RPMI7951 (cell line): ENCODE measurements at places on chromosomes 2 and 18. TPM values are rescaled to one million over a fixed set of nuclear protein-coding genes. Genes with fewer than 3 reads are reported as not detected.

- DNase-seq: no peak
Measured at GRCh38 chr2:237875256-237876060, 16.0 kb downstream of the RAMP1 start.

DNA sequence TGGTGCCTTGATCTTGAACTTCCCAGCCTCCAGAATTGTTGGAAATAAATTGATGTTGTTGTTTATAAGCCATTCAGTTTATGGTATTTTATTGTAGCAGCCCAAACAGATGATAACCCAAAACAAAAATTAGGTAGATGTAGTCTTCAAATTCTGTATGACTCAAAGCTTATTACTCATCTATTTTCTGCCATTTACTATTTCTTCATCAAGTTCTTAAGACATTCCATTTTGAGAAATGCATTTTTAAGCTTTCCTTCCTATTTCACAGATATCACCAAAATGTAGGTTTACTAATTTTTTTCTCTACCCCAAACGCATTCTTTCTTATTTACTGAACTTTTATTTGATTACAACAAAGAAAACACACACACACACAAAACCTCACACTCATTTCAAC, 148.2 kb downstream of the RND3 start:
- DNase-seq: no peak

GRCh38 chr2:222451224-222451674, 26.9 kb downstream of the SGPP2 start:
- DNase-seq: peak; percentile 84

LYPD6B gene
- 21.6 and 25.9 TPM in 2 replicates for total RNA-seq

ANKRD36C gene
- 11.9 and 14.3 TPM in 2 replicates for total RNA-seq

WDR33 gene
- 27.6 and 27.8 TPM in 2 replicates for total RNA-seq

ZBTB7C gene
- 0.10 and 0.12 TPM in 2 replicates for total RNA-seq
